ENCODE measurements at places on chromosomes 1 and 21.
A peak's percentile ranks its signal among the peaks of the same experiment; 100 is the strongest.

GRCh38 chr1:83818916-83819315 is 180.0 kb downstream of the TTLL7 start:
- DNase-seq: peak; percentile 31

GRCh38 chr1:107196973-107197562 is 56.2 kb downstream of the NTNG1 start:
- no peak for DNase-seq

DNA sequence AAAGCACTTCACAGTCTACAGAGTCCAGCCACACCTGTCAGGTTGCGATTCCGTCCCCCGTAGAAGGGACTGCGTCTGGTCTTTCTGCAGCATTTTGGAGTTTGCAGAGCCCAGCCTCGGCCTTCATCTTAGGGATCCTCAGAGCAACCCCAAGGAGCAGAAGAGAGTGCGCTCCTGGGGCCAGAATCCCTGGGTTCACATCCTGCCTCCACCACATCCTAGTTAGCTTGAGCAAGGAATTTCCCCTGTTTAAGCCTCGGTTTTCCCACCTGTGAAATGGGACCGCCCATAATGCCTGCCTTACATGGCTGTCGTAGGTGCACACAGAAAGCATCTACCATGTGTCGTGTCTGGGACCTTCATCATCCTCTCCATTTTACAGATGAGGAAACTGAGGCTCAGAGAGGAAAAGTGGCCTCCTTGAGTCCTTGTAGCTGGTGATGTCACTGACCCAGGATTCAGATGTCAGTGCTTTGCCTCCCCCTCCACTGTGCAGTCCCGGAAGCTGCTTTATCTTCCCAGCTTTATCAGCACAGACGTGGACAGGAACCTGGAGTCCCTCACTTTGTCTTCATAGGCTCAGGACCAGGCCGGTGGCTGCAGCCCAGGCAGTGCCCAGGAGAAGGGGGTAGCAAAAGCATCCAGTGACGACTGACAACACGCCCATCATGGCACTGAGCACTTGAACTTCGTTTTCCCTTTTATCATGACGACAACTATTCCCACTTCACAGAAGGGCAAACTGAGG is 438.5 kb downstream of the MATN1 start:
- DNase-seq: no peak

GRCh38 chr1:2777424-2778219 is 23.9 kb downstream of the TTC34 start:
- no peak for DNase-seq

DNA sequence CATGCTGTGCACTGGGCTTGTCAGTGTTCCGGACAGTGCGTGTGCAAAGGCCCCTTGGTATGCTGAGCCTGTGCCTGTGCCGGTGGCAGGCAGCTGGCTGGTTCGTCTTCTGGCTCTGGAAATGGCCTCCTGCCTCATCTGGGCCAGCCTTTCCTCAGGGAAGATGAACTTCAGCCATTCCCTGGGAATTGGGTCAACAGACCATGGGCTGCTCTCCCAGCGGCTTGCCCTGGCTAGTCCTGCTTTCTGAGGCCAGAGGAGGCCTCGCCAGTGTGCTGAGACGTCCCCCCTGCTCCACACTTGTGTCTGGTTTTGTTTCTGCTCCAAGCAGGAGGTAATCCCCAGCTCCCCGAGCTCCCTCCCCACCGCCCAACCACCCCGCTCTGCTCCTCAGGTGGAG is 32.6 kb upstream of the RD3 start:
- no peak for DNase-seq

- DNase-seq: peak; percentile 78
These were observed 40.2 kb downstream of the IL12RB2 start for GRCh38 chr1:67347688-67348472.

DNA sequence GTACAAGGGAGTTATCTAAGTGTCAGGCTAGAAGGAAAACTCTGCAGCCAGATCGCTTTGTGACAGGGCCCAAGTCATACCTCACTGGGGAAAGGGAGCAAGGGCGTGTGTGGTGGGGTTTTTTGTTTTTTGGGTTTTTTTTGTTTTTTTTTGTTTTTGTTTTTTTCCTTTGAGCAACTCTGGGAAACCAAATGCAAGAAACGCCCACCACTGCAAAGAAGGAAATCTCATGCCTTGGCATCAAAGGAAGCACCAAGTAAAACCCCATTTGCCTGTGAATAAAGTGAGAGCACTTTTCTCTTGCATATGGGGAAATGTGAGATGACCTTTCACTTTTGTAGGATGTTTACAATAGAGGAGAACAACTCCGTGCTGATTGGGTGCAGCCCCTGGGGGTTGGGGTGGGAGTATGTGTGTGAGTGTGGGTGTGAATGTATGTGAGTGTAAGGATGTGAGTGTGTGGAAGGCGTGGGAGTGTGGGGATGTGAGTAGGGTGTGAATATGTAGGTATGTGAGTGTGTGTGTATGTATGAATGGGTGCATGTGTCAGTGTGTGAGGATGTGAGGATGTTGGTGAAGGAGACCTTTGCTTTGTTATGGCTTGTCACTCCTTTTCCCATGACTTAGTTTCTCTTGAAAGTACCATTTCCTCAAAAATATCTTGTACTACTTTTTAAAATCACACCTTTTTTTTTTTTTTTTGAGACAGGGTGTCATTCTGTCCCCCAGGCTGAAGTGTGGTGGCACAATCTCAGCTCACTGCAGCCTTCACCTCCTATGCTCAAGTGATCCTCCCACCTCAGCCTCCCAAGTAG is 34.6 kb downstream of the IL12RB2 start:
- DNase-seq: no peak

DNA sequence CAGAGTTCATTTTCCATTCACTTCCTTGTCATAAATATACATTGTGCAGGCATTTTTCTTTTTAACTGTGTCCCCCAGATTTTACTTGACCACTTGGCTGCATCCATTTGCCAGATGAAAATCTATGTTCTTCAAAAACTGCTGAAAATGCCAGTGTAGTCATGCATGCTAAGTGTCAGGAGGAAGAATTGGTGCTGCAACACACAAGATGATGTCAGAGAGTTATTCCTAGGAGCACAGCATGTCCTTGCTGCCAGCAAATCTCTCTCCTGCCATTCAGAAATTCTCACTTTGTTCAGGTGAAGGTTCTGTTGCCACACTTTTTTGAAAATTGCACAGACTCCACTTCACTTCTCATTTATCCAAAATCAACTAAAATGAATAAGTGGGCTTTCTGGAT is 106.4 kb upstream of the MAGI3 start:
- no peak for DNase-seq

DNA sequence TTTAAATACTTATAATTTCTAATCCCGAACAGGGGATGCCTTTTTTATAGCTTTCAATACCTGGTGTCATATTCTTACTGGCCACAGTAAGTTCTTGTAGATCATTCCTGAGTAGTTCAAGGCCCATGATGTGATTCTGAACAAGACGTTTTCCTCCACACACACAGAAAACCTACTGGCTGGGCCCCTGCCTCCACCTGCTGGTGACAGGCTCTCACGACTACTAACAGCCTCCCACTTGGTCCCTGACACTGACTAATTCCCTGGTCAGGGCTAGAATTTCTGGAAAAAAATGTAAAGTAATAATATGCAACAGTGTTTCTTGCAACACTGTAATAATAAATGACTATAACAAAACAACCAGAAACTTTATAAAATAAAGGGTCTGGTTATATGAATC is 50.4 kb upstream of the RIPK4 start:
- DNase-seq: peak; percentile 74

- DNase-seq: no peak
These were observed 7.6 kb downstream of the APOBEC4 start for GRCh38 chr1:183645531-183645930.

- no peak for DNase-seq
These were observed 10.9 kb downstream of the H3-3A start for GRCh38 chr1:226073184-226073950.

- no peak for DNase-seq
These were observed 43.5 kb downstream of the STYXL2 start for GRCh38 chr1:167137332-167137781.

DNA sequence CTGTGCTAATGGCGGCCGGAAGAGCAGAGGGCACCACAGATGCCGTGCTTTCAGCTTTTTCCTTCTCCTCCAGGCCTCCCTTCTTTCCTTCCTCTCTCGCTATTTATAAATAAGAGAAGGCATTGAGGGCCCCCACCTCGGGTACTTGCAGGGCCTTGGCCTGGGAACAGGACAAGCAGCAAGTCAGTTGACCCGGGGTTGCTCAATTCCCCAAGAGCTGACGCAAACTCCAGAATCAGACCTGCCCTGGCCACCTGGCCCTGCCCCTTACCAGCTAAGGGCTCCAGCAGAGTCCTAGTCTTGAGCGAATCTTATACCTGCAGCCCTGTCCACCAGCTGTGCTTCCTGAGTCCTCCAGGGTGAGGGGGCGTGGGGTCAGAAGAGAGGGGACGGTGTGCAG is 13.5 kb downstream of the TNFRSF1B start:
- no peak for DNase-seq

DNA sequence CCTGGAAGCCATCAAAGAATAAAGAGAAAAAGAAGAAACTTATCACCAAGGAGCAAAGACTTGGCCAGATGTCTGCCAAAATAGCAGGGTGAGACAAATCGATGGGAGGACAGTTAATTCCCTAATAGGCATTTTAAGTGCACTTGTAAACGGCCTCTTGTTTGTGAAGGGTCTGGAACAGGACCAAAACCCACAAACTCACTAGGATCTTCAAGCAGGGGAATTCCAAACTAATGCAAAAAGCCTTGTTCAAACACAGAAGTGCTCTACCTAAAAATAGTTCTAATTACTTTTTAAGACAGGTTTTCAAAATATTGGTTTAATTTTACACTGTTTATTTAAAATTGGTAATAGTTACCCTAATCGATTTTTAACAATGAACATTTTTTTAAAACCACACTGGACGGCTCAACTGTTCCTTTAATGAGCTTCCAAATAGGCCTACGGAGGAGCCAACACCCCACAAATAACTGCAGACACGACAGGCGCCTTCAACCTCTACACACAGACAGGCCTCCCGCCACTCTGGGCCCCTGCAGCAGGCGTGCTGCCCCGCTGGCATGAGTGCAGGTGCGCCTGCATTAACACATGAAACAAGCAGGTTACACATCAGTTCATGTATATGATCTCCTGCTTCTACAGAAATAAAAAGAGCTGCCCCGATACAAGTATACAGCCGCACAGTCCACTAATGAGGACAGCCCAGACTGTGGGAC is 15.8 kb downstream of the UBE2G2 start:
- DNase-seq: peak; percentile 6

- peak; percentile 60 for DNase-seq
These were observed 66.0 kb upstream of the EFHD2 start for GRCh38 chr1:15343729-15344128.

DNA sequence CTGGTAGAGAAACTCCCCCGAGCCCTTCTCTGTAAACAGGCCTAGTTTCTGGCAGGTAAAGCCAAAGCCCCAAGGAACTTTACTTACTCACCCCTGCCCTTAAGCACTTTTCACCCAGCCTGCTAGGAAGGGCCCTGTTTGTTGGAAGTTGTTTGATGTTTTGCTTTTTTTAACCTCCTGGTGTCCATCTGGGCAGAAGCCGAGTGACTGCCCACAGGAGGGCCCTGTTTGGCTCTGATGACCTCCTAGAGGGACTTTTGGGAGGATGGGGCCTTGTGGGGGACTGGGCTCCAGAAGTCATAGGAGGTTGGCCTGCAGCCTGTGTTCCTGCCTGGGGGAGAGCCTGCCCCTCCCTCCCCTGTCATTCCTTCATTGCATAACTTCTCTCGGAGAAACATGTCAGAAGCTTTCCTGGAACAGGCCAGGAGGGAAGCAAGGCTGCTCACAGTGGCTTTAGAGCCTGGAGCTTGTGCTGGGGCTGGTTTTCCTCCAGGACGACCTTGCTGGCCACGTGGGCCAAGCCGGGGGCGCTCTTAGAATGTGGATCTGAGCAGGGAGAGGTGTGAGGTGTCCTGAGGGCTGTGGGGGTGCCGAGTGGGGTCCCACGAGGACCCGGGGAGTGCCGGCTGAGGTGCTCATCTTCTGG is 33.9 kb downstream of the COQ8A start:
- DNase-seq: no peak

GRCh38 chr1:189851806-189852367 is 625.8 kb downstream of the BRINP3 start:
- DNase-seq: no peak

DNA sequence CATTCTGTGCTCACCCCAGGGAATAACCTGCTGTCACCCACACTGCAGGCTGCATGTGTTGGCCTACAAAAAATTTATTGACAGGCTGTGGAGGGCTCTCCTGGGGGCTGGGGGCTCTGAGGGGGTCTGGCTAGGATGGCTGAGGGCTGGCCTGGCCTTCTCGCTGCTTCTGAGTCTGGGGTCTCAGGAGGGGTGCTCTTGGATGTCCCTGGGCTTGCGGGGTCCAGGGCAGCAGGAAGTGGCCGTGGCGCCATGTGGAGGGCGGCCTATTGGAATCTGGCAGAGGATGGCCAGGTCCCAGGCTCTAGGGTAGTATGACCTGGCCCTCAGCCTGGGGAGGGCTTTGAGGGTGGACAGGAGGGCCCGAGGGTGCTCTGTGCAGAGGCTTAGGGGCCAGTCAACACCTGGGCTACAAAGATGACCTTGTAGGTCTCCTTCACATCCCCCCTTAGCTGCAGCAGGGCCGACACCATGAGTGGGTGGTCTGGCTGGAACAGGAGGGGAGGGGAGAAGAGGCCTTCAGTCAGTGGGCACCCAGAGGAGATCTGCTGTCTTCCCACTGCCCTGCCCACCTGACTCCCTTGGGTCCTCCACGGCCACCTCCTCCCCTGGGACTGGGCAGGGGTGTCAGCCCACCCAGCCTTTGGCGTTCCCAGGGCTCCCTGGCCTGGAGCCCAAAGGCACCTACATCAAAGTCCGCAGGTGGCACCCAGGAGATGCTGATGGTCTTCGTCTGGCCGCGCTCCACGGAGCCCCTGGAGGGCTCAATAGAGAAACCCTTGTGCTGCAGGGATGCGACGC is 3.0 kb upstream of the TMEM52 start:
- no peak for DNase-seq

- no peak for DNase-seq
These were observed 170.2 kb downstream of the PLPP3 start for GRCh38 chr1:56409112-56409691.

GRCh38 chr21:43994085-43994484 is 18.0 kb upstream of the TRAPPC10 start:
- DNase-seq: no peak

GRCh38 chr1:24708938-24709337 is 36.3 kb upstream of the CLIC4 start:
- no peak for DNase-seq
